ENCODE measurements at places on chromosomes 13 and 19.

- peak; percentile 51 for DNase-seq
These were observed 5.5 kb upstream of the SAE1 start for GRCh38 chr19:47124937-47125668.

DNA sequence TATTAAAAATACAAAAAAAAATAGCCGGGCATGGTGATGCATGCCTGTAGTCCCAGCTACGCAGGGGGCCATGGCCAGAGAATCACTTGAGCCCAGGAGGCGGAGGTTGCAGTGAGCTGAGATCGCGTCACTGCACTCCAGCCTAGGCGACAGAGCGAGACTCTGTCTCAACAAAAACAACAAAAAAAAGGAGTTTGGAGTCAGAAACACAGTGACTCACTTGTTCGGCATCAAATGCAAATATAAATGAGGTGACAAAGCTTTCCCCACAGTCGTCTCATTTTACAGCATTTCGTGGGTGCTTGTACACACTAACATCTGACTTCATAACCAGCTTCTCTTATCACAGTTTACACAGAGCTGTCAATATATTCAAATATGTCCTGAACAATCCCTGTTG is 11.0 kb downstream of the ZNF665 start:
- DNase-seq: no peak

DNA sequence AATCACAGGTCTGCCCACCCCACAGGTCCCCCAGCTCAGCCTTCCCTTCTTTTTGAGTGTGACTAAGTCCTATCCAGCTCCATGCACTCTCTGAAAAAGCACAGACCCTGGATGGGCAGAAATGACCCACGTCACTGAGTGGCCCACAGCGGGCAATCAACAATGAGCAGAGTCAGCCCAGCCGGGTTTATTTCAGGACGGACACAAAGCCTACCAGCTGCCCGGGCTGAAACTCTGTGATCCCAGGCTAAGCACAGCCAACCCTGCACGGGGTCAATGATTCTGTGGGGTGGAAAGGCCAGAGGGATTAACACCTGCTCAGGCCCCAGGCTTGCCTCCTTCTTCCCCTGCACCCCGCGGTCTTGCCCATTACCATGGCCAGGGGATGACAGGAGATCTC is 8.4 kb downstream of the NAPA start:
- no peak for DNase-seq

GRCh38 chr13:99985886-99986527 is 4.4 kb downstream of the ZIC2 start:
- DNase-seq: no peak

GRCh38 chr19:4208385-4209094 is 20.8 kb upstream of the EBI3 start:
- DNase-seq: peak; percentile 3

DNA sequence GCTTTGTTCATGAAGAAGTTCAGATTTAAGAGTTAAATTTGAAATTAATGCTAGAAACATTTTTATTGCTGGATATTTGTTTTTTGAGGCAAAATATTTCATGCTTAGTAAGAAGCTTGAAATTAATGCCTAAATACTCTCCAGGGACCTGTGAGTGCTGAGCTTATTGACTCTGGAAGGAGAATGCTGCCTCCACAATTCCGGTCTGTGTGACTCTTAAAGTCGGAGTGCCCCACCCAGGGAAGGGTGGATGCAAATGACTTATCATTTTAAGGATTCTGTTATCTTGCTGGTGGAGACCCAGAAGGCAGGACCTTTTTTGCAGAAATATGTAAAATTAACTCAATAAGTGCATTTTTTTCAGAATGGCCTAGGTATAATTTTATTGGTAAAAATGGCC is 143.8 kb upstream of the RXFP2 start:
- no peak for DNase-seq

DNA sequence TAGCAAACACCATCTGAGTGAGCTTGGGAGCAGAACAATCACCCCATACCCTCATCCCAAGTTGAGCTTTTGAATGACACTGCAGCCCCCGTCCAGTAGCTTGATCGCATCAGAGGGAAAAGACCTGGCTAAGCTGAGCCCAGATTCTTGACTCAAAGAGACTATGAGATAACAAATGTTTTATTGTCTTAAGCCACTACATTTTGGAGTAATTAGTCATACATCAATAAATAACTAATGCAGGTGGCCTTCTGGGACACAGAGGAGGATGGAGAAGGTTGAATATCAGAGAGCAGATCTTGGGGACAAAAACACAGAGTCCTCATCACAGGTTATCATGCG is 24.6 kb upstream of the IGSF23 start:
- no peak for DNase-seq

DNA sequence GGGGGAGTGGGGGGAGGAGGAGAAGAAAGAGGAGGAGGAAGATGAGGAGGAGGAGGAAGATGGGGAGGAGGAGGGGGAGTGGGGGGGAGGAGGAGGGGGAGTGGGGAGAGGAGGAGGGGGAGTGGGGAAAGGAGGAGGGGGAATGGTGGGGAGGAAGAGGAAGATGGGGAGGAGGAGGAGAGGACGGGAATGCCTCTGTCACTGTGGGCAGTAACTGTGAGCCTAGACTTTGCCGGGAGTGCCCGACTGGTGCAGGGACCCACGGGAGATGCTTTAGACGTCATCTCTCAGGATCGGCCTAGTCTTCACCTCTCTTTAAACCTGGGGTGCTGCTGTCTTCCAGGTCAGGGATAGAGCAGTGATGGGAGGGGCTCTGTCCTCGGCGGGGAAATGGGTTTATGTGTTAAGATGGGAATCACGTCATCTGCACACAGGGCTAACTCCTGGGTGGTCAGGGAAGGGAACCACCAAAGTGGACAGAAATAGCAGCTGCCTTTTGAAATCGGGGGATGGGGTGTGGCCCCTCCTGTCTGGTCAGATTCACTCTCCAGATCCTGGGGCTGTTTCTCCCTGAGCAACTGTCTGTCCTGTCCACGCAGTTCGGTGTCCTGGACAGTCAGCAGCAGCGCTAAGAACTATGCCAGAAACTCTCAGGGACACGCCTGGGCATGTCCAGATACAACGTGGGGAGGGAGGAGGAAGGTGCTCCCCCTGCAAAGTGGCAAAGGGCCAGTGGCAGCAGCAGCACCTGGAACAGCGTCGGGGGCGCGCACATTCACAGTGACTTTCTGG is 26.9 kb downstream of the GAS6 start:
- no peak for DNase-seq

Data from D721Med (cell line).